ENCODE measurements at places on chromosomes 12 and 14.

GRCh38 chr12:122422730-122423257 lies 325 bp upstream of the CLIP1 start:
- DNase-seq: no peak

DNA sequence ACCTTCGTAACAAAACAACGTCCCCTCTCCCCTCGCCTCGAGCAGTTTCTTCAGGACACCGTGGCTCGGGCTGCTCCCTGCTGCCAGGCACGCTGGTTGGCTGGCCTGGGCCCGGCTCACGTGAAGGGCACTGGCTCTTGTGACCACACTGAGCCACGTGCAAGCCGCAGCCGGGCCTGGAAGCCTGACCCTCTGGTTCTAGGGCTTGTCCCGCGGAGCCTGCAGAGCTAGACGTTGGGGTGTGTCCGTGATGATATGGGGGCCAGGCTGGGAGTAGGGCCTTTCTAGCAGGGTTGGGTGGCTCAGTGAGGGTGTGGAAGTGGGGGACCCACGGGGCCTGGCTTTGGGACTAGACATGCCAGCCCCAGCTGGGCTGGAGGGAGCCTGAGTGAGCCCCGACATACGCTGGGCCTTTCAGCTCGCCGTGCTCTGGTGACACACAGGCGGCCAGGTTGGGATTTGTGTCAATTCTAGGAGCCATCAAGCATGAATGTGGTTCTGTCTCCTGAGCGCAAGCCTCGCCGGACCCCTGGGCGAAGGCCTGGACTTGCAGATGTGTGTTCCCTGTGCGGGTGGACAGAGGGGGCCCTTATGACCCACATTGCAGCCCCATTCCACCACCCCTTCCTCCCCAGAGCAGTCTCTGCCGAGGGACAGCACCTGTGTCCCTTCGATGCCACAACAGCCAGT lies 13.6 kb upstream of the AMN start:
- no peak for DNase-seq

GRCh38 chr14:77459072-77459723 lies 1.3 kb downstream of the AHSA1 start:
- no peak for DNase-seq

DNA sequence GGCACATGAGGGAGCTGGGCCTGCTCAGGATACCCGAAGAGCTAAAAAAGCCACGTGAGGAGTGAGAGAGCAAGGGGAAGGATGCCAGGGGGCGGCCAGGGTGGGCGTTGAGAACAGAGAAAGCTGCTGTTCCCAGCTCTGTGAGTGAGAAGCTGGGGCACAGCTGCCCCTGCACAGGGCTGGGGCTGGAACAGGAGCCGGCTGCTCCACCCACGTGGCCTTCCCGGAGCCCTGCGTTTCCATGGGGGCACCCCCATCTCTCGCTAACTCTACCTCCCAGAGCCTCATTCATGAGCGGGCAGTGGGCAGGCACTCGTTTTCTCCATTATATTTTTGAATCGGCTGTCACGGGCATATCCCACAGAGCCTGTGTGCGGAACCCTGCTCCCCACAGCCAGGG lies 42.7 kb downstream of the RFLNA start:
- no peak for DNase-seq

DNA sequence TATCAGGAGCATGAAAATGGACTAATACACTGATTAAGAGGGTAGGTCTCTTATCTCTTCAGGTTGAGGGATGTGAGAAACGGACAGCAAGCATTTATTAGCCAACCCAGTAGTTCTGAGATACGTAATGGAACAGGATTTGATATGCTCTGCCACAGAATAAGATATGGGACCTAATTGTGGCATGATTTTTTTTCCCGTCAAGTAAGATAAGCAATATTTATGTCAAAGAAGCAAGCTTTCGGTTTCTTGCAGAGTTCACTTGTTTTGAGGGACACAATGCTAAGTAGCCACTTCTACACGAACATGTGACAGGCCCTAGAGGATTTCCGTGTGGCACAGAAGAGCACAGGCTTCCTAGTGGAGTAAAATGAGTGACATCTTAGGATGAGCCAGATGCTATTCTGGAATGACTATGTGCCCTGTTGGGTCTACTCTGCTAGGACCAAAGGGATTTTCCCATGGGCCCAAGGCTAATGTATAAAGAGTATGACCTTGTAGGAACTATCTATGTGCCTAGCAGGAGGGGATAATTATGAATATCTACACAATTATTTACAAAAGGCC lies 57.9 kb downstream of the SLC38A1 start:
- no peak for DNase-seq

DNA sequence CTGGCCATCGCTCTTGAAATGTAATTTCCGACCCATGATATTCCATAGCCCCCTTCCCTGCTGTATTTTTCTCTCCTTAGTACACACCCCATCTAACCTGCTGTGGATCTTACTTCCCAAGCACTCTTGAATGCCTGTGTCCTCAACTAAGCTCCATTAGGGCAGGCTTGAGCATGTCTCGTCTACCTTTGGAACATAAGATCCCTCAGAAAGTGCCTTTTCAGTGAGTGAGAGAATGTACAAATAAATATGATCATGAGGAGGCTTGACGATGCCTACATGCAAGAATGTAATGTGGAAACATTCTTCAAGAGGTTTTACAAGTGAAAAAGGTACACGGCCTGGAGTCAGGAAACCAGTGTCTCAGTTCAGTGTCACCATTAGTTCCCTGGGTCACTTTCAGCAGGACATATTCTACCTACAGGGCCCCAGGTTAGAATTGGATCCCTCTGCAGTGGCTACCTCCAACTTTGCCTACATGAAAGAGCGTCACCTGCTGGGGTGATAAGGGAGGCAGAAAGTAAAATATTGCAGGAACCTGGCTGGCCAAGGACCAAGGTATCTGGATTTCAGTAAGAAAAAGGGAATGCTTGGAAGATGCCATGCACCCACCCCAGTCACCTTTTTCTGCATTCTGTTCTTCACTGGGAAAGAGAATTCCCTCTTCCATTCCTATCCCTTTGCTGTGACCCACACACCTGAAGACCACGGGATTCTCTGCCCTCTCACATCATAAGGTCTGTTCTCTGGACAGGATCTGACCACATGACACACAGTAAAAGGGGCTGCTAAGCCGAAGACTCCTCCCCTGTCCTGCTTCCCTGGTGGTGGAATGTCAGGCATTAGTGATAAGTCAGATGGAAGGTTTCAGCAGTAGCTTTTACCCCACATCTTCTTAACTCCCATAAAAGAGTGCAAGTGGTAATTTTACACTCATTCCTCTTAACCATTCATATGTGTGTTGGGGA lies 24.6 kb upstream of the SERPINA1 start:
- no peak for DNase-seq

DNA sequence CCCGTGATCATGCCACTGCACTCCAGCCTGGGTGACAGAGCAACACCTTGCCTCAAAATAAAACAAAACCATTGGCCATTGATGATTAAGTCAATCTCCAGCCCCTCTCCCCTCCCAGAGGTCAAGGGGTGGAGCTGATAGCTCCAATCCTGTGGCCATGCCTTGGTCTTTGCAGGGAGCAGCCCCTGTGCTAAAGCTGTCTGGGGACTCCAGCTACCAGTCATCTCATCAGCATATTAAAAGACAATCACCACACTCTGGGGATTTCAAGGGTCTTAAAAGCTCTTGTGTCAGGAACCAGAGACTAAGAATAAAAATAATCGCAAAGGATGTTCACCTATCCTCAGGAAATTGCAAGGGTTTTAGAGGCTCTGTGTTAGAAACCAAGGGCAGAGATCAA lies 30.6 kb downstream of the HCAR2 start:
- no peak for DNase-seq

- no peak for DNase-seq
Observed at GRCh38 chr12:103373088-103373523, 122.7 kb downstream of the C12orf42 start.

DNA sequence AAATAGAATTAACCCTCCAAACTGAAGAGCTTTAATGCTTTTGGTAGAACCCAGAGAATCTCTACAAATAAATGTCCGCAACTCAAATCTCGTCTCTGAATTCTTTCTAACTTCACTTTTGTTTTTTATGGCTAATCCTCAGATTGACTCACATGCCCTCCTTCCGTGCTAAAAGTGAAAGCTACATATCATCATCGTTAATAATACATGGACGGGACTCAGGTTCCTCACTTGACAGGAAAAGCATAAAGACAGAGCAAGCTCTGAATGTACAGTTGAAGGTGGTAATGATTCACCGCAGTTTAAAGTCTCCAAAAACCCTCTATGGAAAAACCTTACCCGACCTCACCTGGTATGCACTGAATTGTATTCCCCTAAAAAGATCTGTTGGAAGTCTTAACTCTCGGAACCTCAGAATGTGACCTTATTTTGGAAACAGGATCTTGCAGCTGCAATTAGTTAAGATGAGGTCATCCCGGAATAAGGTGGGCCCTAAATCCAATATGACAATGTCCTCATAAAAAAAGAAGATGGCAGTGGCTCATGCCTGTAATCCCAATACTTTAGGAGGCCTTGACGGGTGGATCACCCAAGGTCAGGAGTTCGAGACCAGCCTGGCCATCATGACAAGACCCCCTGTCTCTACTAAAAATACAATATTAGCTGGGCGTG lies 147.4 kb upstream of the FOXN3 start:
- DNase-seq: no peak

GRCh38 chr12:75116646-75117198 lies 92.9 kb downstream of the KCNC2 start:
- no peak for DNase-seq

GRCh38 chr12:75097003-75097402 lies 112.6 kb downstream of the KCNC2 start:
- DNase-seq: no peak

DNA sequence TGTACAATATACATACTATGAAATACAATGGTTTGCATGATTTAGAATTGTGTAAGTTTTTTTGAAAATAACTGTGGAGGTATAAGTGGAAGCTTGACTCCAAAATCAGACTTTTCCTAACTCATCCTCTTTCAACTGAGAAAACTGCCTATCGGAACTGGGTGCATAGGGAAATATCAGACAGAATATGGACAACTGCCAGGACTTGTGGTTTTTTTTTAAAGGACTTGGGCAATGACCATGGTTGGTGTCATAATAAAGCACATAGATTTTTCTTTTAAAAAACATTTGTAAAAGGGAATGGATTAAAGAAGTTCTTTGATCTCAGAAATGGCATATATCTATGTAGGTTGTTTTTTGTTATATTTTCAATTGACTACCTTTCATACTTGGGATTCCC lies 53.3 kb upstream of the LRRK2 start:
- DNase-seq: no peak
